ENCODE measurements at places on chromosomes 4 and X.

DNA sequence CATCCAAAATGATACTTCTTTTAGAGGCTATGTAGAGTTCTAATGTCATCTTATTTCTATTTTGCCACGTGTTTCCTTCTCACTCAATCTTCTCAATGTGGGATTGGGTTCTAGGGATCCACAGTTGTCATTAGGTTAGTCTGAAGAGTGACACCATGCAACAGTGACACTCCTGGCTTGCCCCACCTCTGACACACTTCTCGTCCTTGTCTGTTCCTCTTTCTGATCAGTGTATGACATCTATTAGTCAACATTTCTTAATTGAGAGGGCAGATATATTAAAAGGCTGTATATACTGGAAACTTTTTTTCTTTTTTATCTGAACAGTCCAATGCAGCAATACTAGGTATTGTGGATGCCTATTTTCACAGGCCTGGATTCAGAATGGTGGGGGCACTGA is 67.6 kb upstream of the GYPA start:
- no peak for DNase-seq

DNA sequence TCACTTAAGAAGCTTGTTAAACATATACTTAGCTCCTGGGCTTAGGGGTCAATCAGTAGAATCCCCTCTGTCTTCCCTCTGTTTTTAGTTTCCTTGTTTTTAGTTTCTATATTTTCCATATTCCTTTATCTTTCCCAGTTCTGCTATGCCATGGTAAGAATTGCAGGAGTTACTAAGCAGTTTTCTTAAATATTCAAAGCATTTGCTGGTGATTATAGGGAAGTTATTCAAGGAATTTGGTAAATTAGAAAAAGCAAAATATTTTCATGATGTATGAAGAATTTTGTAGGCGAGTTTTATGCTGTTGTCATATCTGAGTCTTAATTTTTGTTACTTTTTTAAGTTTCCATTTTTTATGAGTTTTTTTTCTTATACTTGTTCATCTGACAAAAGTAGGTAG is 91.6 kb upstream of the NUDT6 start:
- DNase-seq, result no peak

DNA sequence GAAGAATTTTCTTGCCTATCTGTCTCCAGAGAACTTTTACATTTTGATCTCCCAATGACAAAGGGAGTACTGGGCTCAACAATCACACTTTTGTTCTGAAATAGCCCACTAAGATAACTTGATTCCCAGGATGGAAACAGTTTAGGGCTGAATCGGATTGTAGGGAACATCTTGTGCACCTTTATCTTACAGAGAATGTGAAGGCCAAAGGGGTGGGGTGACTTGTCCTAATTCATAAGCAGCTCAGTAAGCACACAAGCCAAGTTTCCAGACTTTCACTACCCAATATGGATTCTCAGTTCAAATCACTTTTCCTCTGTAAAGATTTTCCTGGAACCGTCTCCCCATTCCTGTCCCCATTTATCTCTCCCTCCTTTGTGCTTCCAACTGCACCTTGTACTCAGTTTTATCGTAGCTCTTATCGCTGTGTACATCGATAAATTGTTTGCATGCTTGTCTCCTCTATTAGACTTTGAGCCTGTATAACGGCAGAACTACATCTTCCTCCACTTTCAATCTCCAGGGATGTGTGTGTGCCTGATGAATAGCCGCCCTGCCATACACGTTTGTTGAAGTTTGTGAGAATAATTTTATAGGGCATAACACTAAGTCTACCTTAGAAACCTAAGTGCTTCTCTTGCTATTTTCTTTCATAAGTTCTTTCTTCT is 77.4 kb downstream of the MBNL3 start:
- DNase-seq, result no peak

DNA sequence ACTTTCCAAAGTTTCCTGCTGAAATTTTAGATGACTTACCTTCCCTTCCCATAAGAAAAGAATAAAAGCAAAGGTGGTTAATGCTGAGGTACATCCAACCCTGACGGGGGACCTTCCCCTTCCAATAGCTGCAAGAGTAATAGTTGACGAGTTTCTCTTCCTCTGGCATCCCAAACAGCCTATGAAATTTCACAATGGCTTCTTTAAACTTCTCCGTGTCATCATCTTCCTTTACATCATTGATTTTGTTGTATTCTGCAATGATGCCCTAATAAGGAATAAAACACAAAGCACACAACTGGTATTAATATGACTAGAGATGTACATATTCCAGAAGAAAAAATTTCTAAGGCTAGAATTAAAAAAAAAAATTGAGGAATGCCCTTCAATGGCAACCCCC is 76.6 kb downstream of the TBC1D9 start:
- DNase-seq, result no peak

- DNase-seq, result no peak
Measured at GRCh38 chr4:147480502-147480890, 401 bp upstream of the EDNRA start.

DNA sequence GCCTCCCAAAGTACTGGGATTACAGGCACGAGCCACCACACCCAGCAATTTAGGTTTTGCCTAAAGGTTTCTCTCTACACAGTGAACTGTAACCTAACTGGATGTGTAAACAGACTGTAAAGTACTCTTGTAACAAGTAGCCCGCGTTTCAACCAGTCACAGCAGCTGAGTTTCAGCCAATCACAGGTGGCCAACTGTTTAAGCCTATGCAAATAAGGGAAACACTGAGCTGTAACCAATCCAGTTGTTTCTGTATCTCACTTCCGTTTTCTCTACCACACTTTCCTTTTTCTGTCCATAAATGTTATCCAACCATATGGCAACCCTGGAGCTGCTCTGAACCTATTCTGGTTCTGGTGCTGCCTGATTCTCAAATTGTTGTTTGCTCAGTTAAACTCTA is 59.9 kb downstream of the DIPK2B start:
- DNase-seq, result no peak

DNA sequence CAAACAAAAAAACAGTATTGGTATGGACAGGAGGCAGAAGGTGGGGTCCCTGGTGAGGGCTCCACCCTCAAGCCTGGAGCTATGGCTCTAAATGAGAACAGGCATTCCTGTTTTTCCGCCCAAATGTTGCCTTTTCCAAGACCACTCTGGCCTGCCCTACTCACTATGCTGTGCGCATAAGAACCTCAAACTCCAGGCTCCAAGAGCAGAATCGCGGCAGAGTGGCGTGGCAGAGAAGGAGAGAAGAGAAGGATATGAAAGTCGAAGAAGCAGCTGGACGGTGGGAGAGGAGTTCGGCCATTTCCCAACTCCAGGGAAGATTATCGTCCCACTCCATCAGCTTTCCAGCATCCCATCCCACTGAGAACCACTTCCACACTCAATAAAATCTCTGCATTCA is 207.8 kb downstream of the FAT4 start:
- DNase-seq, result no peak

GRCh38 chr4:78732332-78733104 is 43.6 kb upstream of the BMP2K start:
- DNase-seq, result no peak

- peak; percentile 67 for DNase-seq
Measured at GRCh38 chr4:184475096-184475461, 729 bp upstream of the IRF2 start.

GRCh38 chrX:39011454-39012221 is 210.4 kb downstream of the MID1IP1 start:
- DNase-seq, result no peak

DNA sequence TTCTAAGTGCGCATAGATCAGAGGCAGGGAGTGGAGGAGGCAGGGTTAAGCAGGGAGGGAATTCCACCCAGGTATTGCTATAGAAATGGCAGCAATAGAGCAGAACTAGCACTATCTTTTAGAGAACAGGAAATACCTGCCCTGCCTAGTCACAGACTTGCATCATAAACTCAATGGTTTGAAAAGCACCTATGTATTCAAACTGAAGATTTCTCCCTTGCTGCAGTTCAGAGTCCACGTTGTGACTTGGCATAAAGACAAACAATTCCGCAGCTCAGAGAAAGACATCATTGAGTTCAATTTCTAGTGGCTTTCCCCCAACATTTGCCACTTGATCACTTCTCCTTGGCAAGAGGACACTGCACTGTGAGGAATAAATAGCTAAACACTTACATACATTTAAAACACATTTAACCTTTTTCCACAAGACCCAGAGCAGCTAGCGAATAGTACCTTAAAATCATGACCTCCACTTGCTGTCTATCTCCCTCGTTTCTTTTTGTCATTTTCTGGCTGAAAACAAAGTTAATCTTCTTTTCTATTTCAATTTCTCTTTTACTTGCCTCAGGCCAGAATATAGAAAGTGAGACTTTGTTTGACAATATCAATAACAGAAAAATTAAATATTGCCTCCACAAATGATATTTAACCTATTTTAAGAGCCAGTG is 42.4 kb downstream of the SLC7A11 start:
- DNase-seq, result no peak

Data from liver (tissue), 10 donors.